Mammary epithelial cell (primary cell): ENCODE measurements at places on chromosomes 5 and 9. TPM values are rescaled to one million over a fixed set of nuclear protein-coding genes. Genes with fewer than 3 reads are reported as not detected.

The LRRC8A gene
- total RNA-seq: 206 TPM

The SEPTIN8 gene
- total RNA-seq: 39.3 and 57.5 TPM in 2 replicates

The SPINK1 gene
- total RNA-seq: not detected

The TTC39B gene
- 25.5 and 29.7 TPM in 2 replicates for total RNA-seq

The OR13F1 gene
- total RNA-seq: not detected in 2 replicates

The SGCD gene
- 0.17 TPM for total RNA-seq

The ORM2 gene
- total RNA-seq: not detected

The PIP5K1B gene
- total RNA-seq: 0.17 TPM

The SLC2A6 gene
- total RNA-seq: 24.7 TPM

The KIF3A gene
- 19.5 and 28.5 TPM in 2 replicates for total RNA-seq

The ZNG1F gene
- total RNA-seq: 24.5 and 30.1 TPM in 2 replicates

The CDH6 gene
- total RNA-seq: not detected in 2 replicates

The OR1J2 gene
- total RNA-seq: not detected in 2 replicates

The SLC36A2 gene
- total RNA-seq: not detected in 2 replicates

The CTXN3 gene
- not detected in 2 replicates for total RNA-seq
